ENCODE measurements at places on chromosomes 1 and 21. TPM values are rescaled to one million over a fixed set of nuclear protein-coding genes. Genes with fewer than 3 reads are reported as not detected.
A peak's percentile ranks its signal among the peaks of the same experiment; 100 is the strongest.

- DNase-seq: no peak
Measured at GRCh38 chr1:219331424-219331823, 157.7 kb downstream of the LYPLAL1 start.

DNA sequence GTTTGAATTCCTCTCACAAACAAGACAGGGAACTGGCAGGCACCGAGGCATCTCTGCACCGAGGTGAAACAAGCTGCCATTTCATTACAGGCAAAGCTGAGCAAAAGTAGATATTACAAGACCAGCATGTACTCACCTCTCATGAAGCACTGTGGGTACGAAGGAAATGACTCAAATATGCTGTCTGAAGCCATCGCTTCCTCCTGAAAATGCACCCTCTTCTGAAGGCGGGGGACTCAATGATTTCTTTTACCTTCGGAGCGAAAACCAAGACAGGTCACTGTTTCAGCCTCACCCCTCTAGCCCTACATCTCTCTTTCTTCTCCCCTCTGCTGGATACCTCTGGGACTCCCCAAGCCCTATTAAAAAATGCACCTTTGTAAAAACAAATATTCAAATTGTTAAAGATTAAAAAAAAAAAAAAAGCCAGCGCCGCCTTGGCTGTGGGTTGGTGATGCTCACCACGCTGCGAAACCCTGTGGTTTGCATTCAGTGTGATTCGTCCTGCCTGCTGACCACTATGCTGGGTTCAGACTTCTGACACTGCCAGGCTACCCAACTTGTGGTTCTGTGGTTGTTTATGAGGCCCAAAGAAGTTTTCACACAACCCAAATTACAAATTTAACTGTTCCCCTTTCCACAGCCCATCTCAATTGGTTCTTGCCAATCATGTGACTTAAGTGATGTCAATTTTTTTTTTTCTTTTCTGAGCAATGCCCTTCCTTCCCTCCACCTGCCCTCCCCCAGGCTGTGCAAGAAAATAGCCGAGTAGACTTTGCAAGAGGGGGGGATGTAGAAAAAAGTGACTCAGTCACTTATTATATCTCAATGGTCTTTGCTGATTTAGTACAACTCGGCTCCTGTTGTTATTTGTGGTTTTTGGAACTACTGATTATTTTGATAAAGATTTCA is at the start of gene RUNX1:
TSS of gene RUNX1 (minus strand) at position 597 of the 912 bp plus-strand sequence.
- peak; percentile 50 for DNase-seq

- DNase-seq: no peak
Measured at GRCh38 chr21:44527156-44527982, 12.6 kb downstream of the KRTAP10-1 start.

- no peak for DNase-seq
Measured at GRCh38 chr1:167767761-167768160, 46.0 kb downstream of the MPZL1 start.

- DNase-seq: no peak
Measured at GRCh38 chr1:196486346-196486745, 121.9 kb downstream of the KCNT2 start.

ALPL gene
- 1.7 TPM for total RNA-seq

DNA sequence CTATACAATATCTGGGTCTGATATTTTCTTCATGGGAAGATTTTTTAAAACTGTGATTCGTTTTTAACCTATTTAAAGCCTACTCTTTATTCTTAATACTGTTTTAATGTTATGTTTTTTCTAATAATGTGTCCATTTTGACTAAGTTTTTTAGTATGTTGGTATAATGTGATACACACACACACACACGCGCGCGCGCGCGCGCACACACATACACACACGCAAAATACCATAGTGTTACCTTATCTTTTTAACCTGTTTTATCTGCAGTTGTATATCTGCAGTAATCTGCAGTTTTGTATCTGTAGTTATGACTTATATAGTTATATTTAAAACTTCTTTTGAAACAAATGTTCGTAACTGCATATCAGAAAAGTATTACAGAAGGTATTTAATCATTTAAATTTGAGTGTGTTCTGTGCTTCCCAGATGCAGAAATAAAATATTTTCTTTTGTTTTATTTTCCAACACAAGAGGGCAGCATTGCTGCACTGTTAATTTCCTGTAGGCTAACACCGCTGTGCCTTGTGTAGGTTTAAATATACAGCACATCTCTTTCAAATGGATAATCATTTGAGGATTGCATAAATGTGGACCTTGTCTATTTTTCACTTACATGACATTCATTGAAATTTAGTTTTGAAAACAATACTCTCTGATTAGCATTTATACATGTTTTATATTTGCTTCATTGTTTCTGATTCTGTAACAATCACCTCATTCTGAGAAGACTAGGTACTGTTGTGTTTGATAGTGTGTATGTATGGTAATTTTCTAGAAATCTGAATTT is 166.1 kb downstream of the PDE4B start:
- no peak for DNase-seq

- peak; percentile 92 for DNase-seq
Measured at GRCh38 chr1:65687428-65688214, 105.1 kb upstream of the PDE4B start.

C1orf198 gene
- 19.1 TPM for total RNA-seq

DNA sequence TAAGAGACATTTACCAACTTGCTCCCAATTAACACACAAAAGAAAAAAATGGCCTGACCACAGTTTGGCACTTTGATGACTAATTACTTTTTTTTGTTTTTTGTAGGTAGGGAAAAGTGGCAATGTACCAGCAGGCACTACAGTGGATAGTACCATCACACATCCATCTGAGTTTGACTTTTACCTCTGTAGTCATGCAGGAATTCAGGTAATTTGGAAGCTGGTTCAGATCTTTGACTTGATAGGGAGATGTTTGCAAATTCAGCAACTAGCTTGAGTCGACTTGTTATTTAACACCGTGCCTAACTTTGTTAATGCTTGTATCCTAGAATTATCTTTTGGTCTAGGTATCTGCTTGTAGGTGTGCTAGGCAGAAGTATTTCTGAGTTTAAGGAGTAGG is 33.0 kb upstream of the AGO1 start:
- DNase-seq: no peak

DNA sequence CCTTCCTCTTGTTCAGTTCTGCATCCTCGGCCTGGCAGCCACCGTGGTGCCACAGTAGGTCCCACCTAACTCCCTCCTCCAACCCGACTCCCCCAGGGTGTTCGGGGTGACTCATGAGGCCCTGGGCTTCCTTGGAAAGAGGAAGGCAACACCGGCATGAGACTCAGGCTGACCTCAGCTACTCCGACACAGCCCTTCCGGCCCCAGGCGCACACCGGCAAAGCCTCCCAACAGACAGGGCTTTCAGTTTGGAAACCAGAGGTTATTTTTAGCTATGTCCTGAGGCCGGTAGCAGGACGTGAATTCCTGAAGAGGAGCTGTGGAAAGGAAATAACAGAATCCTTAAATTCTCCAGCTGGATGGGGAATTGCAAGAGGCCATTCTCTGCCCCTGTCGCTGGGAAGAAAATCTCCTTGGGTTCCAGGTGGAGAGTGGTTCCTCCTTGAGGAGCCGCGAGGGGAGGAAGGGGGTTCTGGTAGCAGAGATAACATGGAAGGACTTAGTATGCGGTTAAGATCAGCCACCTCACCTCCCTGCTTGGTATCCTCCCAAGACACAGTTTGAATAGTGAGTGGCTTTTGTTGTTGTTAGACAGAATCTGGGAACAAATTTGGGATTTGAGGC is 24.4 kb downstream of the PLXNA2 start:
- DNase-seq: no peak

DNA sequence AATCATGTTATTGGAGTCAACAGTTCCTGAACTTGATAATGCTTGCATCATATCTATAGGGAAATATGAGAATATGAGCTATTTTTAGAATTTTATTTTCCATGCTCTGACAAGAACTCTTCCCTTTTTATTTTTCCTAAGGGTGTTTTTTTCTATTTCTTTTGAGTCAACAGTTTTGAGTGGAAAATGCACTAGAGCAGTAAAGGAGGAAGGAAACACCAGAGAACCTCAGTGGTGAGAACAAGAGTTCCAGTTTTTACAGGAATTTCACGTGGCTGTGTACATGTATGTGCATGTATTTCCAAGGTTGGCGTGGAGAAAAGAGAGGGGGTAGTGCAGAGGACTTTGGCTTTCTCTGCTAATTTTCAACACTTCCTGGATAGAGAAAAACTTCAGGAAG is 63.6 kb upstream of the TNFSF18 start:
- DNase-seq: no peak

COL6A1 gene
- total RNA-seq: 39.8 TPM
